NCI-H69 (cell line): ENCODE measurements at places on chromosomes 13 and 19.

DNA sequence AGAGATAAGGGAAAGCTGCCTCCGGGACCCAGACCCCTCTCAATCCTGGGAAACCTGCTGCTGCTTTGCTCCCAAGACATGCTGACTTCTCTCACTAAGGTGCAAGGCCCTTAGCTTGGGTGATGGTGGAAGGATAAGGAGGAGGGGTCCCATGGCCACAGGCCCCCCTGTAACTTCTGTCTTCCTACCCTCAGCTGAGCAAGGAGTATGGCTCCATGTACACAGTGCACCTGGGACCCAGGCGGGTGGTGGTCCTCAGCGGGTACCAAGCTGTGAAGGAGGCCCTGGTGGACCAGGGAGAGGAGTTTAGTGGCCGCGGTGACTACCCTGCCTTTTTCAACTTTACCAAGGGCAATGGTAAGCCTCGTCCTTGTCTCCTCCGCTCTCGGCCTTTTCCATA, 2.0 kb downstream of the CYP2F1 start:
- DNase-seq, result no peak

DNA sequence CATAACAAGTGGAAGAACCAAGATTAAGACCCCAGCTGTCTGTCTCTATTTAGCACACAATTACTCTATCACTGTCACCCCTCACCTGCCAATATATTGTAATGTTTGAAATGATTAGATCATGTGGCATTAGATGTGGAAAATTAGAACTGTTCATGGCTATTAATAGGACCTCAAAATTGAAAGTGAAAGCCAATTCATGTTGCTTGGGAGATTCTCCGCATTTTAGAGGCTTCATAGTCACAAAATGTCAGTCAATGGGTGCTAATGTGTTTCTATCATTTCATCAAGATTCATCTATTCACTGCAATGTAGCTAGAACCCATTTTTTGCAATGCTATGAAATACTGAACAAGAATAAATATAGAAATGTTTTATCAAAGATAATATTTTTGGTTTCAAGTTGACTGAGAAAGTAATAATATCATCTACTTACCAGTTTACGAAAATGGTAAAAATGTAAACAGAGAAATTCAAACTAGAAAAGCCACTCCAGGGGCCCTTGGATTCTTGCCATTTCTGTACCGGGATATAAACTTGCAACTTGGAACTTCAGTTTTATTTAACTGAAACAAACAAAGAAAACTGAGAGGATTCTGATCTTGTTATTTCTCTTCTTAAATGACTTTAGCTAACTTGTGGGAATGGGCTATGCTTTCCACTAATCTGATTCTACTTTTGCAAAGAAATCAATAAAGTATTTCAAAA, 388.6 kb downstream of the DCT start:
- no peak for DNase-seq

GRCh38 chr13:59345311-59345710, 818.4 kb downstream of the DIAPH3 start:
- peak; percentile 89 for DNase-seq

GRCh38 chr13:20118268-20119140, 42.3 kb downstream of the GJA3 start:
- DNase-seq, result peak; percentile 58

DNA sequence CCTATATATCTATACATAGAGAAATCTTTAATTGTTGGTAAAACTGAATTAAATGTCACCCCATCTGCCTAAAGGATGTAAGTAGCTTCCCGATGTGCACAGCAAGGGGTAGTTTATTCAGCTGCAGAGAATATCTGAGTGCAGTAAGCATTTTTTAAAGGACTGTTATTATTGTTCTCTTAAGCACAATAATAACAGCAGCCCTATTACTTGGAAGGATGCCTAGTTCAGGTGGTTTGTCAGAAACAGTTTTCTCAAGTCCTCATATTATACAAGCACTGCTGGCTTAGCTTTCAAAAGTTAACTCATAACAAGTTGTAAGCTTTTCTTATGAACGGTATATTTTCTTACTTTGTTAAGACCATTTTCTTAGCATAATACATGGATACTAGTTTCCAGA, 142.6 kb downstream of the CRYL1 start:
- peak; percentile 2 for DNase-seq

DNA sequence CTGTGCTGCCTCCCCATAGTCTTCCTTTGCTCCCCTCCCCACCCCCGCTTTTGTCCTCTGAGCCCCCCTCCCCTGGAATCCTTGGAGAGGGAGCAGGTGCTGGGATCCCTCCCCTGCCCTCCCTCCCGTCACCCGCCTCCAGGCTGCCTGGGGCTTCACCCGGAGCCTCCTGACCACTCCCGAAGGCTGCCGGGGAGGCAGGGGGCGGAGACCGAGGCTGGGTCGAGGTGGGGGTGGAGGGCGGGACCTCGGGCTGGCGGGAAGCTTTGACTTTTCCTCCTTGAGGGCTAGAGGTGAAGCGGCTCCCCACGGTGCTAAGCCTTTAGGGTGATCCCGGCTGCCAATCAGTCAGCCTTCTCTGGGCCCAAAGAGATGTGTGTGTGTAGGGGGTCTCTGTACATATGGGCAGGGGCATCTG, 1.5 kb downstream of the KMT5C start:
- DNase-seq, result peak; percentile 94

DNA sequence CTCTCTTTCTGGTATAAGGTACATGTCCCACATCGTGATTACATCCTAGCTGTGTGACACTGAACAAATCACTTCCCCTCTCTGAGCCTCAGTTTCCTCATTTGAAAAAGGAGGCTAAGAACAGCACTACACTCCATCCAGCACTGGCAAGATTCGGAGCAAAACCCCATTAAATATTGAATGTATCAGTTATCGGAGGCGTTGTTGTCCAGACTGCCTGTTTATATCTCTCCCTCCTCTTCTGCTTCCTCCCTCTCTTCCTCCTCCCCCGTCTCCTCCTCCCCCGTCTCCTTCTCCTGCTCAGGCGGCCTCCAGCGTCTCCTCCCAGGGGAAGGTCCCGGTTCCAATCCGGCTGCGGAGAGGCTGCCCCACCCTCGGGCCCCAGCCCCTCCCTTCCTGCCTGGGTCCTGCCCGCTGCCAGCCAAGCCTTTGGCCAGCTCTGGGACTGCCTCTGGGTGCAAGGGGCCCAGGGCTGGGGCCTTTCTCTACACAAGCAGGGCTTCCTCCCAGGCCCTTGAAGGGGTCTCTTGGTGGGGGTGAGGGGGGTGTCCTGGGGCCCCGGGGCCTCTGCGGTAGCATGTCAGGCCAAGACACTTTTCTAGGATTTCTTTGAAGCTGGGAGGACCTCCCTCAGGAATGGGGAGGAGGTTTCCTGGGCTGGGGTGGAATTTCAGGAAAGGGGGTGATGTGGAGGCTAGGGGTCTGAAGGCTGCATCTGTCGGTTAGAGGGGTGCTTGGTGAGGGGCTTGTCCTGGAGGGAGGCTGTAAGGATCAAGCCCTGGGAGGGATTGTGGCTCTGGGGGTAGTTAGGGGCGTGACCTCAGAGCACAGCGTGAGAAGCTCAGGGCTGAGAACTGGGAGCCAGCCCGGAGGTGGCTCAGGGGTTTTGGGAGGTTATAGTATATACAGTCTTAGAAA, 1.9 kb downstream of the RRAS start:
- DNase-seq, result peak; percentile 65

DNA sequence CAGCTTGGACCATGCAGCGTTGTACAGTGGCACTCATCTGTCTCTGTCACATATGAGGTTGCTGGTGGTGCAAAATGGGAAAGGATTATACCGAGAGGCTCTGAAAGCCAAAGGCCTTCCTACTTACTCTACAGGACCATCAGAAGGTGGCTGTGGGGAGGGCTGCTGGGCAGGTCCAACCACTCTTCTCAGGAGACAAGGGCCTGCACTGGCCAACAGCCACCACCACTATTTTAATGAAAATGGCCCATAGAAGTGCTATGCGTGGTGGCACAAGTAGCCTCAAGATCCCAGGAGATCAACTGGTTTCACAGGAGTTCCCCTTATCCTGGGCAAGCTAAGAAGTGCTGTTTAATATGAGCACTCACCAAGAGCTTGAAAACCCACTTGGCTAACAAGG, 52.3 kb downstream of the MRPL57 start:
- DNase-seq, result no peak
